Stimulated activated CD4-positive, alpha-beta T cell treated with anti-CD3 and anti-CD28 coated beads, Interleukin-1b, Interleukin-23, amount 100 ng/mL, for 1 hour (primary cell): ENCODE measurements at places on chromosomes 5 and 9.

DNA sequence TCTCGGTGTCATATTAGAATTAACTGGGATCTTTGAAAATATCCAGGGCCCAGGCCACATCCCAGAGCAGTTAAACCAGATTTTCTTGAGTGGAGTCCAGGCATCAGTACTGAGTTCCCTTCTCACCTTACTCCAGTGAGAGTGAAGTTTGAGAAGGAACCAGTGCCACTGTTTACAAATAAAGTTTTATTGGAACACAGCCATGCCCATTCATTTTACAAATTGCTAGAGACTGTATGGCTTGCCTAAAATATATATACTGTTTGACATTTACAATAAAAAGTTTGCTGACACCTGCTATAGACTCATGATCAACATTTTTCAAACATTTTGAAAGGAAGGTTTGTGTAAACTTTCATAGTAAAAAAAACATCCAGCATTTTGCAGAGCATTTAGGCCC, 63.7 kb upstream of the DMRT3 start:
- DNase-seq: no peak

DNA sequence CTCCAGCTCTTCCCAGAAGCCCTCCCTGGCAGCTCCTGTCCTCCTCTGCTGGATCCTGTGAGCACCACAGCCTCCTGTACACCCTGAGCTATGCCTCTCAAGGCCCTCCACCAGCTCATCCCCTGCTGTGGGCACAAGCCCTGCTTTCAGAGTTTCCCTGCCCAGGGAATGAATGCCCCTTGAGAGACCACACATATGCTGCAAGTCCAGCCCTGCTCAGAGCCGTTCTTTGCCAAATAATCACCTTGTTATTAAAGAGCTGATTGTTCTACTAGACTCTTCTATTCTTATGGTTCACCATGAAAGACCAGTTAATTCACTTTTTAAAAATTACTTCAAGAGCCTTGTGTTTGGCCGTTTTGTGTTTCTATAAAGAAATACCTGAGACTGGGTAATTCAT, 121.5 kb downstream of the MVB12B start:
- no peak for DNase-seq

- no peak for DNase-seq
Observed at GRCh38 chr9:127058011-127058644, 64.3 kb downstream of the ANGPTL2 start.

DNA sequence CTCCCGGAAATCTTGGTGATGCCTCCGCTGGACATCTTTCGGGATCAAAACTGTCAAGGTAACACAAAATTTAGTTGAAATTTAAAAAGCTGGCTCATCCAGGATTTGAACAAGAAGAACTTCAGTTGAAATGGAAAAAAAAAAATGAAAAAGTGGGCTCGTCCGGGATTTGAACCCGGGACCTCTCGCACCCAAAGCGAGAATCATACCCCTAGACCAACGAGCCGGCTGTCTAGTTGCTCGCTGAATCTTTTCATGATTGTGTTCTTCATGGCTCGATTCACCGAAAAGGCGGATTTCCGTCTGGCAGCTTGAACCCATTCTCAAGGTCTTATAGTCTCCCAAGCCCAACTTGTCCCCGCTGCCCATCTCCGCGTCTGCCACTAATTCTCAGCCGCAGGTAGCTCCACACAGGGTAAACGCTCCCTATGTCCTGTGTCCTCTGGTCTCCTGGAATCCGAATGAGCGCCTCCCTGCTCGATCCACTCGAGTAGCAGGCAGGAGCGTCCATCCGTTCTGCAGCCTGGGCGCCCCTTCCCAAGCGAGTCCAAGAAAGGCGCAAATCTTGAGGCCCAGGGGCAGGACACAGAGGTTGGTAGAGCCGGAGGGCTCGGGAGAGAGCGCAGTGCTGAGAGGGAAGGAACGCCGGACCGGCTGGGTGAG, 16.2 kb downstream of the TRIM7 start:
- peak; percentile 55 for DNase-seq

GRCh38 chr5:133361922-133362321, 250.4 kb downstream of the FSTL4 start:
- no peak for DNase-seq

DNA sequence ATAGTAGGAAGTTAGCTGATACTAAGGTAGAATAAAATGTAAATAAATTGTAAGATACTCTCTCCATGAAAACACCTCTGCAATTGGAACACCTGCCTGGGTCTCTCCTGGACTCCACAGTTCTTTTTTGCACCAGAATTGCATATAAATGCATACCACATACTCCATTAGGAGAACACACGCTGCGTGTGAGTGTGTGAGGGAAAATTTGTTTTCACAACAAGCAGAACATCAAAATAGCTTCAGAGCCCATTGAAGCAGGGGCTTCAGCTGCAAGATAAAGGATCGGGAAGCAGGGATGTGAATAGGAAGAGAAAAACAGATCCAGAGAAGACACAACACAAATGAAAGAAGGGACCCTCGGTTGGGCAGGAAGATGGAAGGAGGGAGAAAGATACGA, 389.8 kb upstream of the BRINP1 start:
- DNase-seq: no peak
